ENCODE measurements at places on chromosomes 2 and 18.

DNA sequence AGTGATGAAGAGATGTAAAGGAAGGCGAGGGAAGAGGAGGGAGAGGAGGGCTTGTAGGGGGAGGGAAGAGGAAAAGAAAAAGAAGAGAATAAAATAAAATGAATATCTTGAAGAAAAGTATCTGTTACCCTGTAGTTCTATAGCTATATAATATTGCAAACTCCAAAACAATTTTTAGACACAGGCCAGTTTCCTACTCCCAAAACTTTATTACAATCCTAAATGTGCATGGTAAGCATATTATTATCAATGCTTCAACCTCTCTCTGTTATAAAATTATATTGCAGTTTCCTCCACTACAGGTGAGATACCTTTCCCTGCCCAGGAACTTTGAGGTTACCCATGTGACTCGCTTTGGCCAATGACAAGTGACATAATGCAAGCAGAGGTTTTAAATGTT lies 1351.6 kb upstream of the NRXN1 start:
- DNase-seq, result no peak

- DNase-seq, result no peak
Measured at GRCh38 chr2:134441153-134441863, 187.4 kb downstream of the MGAT5 start.

- no peak for DNase-seq
Measured at GRCh38 chr18:50410008-50410407, 35.2 kb downstream of the SKA1 start.

- no peak for DNase-seq
Measured at GRCh38 chr18:11512096-11513025, 97.0 kb upstream of the SLC35G4 start.

DNA sequence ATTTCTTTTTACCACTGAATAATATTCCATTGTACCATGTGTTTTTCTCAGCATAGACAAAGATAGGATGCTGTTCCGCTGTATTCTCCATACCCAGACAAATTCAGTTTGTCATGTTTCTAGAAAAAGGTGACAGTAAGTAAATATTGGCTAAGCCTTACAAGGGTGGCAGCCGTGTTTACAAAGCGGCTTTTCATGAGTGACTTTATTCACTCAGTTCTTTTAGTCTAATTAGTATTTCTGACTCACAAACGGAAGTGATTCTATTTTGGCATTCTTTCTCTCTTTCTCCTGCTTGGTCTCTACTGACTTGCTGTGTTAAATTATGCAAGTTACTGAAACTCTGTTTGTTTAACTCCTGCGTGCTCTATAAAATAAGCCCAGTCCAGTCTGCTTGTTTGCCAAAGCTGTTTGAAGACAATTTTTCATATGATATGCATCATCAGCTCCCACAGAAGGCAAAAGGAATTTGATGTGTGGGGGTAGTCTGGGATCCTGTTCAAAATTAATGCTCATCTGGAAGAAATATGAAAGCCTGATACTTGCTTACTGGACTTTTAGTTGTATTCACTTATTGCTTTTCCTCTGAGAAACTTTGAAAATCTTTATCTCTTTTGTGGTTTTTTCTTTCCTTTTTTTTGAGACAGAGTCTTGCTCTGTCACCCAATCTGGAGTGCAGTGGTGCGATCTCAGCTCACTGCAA lies 2.3 kb upstream of the PLEKHH2 start:
- no peak for DNase-seq

GRCh38 chr2:143600116-143600515 lies 470.9 kb downstream of the ARHGAP15 start:
- no peak for DNase-seq

- no peak for DNase-seq
Measured at GRCh38 chr2:94987074-94988020, 38.2 kb upstream of the MAL start.

DNA sequence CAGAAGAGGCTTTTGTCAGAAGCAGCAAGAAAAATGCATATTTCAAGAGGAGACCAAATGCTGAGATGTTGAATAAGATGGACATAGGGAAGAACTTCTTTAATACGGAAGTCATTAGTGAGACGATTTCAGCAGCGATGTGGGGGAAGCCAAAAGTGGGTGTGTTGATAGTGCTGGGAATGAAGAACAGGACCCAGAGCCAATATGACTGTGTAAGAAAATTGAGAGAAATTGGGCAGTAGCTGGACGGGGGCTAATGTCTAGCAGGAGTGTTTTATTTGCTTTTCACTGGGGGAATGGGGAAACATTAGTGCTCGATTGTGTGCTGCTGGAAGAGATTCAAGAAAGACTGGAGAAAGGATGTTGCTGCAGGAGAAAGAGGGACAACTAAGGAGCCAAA lies 788.7 kb upstream of the KLHL29 start:
- DNase-seq, result no peak

GRCh38 chr18:29855637-29856036 lies 1186.9 kb downstream of the DSC3 start:
- no peak for DNase-seq

- DNase-seq, result no peak
Measured at GRCh38 chr2:25977768-25978167, 4.5 kb downstream of the KIF3C start.

DNA sequence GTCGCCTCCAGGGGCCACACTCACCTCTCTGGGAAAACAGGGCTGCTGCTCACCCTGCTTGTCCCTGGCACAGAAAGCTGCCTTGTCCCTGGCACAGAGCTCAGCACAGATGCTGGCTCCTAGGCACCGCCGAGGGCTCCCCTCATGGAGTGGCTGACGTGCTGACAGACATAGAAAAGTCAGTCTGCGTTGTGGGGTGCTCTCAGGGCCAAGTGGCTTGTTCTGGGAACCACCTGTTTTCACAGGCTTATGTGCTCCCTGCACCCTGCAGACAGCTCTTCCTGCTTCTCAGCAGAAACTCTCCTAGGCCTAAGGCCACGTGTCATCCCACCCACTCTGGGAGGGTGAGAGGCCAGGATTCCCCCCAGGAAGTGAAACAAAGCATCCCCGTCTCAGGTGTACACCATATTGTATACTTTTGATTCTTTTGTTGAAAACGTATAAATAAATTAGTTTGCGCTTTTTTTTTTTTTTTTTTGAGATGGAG lies 84.7 kb upstream of the TMEM200C start:
- DNase-seq, result no peak

GRCh38 chr18:35460736-35461161 lies 37.0 kb downstream of the INO80C start:
- no peak for DNase-seq

DNA sequence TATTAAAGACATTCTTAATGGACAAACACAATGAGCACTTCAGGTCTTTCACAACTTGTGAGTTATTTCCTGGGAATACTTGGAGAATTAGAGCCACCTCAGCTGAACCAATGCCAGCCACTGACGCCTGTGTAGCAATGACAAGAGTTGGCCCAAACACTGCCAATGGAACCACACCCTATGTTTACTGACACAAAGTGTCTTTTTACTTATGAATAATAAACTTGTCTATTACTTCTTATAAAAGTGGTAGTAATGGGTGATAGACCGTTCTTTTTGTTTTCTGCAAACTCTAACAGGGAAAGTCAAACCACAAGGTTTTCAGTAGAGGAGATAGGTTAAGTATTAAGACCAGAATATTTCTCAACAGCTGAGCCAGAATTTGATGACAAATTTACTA lies 12.5 kb upstream of the CHAC2 start:
- peak; percentile 27 for DNase-seq

Data from colonic mucosa (tissue), 4 donors.